ENCODE measurements at places on chromosomes 1 and 21.
A peak's percentile ranks its signal among the peaks of the same experiment; 100 is the strongest.

GRCh38 chr1:6776895-6777294 is 8.4 kb upstream of the CAMTA1 start:
- DNase-seq = no peak

- DNase-seq = no peak
Observed at GRCh38 chr1:97340951-97341350, 579.9 kb downstream of the DPYD start.

GRCh38 chr1:29806646-29807319 is 570.5 kb downstream of the PTPRU start:
- DNase-seq = no peak

DNA sequence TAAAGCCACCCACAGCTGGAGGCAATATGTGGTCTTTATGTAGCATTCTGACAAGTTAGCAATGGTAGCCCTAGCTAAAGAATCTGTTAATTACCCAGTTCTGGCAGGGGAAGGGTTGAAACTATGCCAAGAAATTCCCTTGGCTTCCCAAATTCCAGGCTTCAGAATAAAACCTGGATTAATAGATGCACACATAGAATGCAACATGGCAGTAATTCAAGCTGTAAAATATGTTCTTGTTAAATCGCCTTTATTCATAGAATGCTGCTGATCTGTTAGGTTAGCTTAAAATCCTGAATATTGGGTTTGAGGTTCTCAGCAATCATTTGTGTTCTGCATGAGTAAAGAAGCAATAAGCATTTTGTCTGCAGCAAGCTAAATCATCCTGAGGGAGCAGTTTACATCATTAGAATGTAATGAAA is 80.1 kb downstream of the ZNF326 start:
- no peak for DNase-seq

GRCh38 chr21:43854773-43855633 is 10.0 kb upstream of the AGPAT3 start:
- no peak for DNase-seq

DNA sequence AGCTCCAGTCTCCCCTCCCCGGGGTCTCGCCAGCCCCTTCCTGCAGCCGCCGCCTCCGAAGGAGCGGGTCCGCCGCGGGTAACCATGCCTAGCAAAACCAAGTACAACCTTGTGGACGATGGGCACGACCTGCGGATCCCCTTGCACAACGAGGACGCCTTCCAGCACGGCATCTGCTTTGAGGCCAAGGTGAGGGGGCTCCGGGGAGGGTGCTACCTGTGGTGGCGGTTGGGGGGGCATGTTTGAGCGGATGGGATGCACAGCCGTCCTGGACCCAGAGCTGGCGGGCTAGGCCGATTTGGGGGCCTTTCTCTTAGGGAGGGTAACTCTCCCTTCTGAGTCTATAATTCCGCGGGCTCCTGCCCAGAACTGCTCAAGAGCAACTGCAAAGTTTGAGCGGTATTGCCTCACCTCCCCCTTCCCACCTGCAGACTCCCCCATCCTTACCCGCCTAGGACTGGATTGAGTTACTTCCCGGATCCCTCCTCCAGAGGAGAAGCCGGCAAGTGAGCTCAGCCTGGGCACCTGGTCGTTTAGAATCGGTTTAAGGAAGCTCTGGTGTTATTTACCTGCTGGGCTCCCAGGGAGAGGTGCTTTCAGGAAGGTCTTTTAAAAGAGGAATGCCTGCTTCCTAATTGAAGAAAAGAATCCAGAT is 730 bp downstream of the NOS1AP start:
- DNase-seq = peak; percentile 1

- no peak for DNase-seq
Observed at GRCh38 chr1:98516306-98516705, 145.2 kb upstream of the SNX7 start.

- peak; percentile 53 for DNase-seq
Observed at GRCh38 chr1:146012703-146013558, 8.6 kb downstream of the HJV start.

GRCh38 chr1:46425726-46426125 is 31.6 kb downstream of the FAAH start:
- DNase-seq = no peak

GRCh38 chr1:159835862-159836525 is 9.3 kb downstream of the SLAMF8 start:
- DNase-seq = no peak

DNA sequence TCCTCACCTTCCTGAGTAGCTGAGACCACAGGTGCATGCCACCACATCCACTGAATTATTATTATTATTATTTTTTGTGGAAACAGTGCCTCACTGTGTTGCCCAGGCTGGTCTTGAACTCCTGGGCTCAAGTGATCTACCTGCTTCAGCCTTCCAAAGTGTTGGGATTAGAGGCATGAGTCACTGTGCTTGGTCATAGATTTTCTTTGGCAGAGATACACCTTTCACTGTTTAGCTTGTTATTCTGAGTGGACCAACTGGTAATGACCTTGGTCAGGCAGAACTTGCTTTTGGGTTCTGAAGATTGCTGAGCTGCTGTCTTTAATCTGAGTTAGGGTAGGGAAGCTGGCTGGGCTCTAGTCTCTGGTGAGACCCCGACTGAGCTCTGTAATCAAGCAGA is 66.8 kb downstream of the DNAH14 start:
- no peak for DNase-seq

GRCh38 chr1:233673261-233673946 is 59.5 kb downstream of the KCNK1 start:
- DNase-seq = no peak

- no peak for DNase-seq
Observed at GRCh38 chr1:55428231-55428630, 213.1 kb upstream of the USP24 start.

- no peak for DNase-seq
Observed at GRCh38 chr1:168803806-168804510, 75.0 kb upstream of the DPT start.

DNA sequence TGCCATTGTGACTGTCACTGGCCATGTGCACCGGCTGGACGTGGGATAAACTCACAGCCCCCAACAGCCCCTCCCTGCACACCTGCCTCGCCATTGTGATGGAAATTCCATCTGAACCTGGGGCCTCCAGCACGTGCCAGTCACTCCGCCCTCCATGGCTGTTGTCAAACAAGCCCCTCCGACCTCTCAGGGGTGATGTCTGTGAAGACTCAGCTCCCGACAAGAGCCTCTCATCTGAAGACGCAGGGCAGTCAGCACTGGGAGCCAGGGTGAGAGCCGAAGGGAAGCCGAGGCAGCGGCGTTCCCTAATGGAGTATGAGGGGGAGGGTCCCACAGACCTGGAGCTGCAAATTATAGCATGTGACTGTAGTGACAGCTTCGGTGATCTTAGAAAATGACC is 1.4 kb upstream of the KRTAP10-2 start:
- DNase-seq = no peak

DNA sequence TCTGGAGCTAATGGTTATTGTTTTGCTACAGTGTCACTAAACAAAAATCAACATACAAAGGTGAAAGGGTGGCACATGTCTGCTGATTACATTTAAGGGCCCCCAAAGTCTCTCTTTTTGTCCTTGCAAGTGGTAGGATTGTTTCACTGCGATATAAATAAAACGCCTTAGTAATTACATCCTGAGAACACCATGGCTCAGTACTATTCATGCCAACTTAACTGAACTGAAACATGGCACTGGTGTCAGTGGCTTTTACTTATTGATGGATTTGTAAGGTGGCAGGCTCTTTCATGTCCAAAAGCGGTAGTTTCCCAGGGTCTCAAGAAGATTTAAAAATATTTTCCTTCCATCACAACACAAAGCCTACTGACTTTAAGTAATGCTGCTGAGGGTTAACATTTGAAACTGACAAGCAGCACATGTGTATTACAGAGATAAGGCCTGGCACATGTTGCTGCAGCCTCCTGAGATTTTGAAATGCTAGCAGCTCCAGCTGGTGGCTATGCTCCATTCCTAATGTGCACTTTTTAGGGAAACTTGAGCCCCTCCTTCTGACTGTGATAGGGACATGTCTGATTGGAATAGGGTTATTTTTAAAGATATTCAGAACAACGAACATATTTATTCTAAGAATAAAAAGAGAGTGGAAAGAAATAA is 86.8 kb downstream of the ATP1B1 start:
- no peak for DNase-seq

DNA sequence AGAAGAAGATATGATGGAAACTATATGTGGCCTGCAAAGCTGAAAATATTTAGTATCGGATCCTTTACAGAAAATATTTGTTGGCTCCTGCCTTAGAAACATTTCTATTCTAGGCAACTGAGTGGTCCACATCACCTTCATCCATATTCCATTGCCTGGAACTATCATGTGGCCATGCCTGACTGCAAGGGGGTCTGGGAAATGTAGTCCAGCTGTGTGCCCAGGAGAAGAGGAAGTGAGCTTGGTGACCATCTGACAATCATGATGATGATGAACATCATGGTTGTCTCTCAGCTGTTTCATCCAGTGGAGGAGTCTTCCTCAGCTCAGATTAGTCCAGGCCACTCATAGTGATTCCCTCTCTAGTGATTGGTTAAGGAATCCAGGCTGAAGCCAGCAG is 61.8 kb upstream of the IFNLR1 start:
- DNase-seq = no peak
